Esophagus muscularis mucosa (tissue), 4 donors: ENCODE measurements at places on chromosomes 7 and 10. TPM values are rescaled to one million over a fixed set of nuclear protein-coding genes. Genes with fewer than 3 reads are reported as not detected.

The FGL2 gene
- 316 TPM for total RNA-seq

The EN2 gene
- not detected for total RNA-seq

The EGFR gene
- 123 TPM for total RNA-seq

The NDUFA5 gene
- 109 TPM for total RNA-seq

DNA sequence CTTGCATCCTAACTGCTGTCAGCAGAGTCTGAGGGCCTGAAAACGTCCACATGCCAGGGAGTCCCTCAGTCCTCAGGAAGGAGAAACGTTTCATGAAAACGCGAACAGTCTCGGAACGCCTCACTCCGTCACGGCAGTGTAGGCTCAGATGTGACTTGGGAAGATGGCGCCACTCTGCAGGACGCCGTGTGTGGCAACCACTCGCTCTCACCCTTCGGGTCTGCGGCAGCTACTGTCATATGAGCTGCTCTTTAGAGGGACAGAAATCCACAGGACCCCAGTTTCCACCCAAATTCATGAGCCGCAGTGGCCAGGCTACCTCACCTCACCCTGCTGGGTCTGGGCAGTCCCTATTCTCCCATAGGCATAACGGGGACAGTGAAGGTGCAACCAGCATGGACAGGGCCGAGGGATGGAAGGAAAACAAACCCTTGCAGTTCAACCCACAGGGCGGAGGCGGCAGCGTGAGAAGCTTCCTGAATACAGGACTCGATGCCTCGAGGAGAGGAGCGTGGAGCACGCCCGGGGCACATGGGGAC lies 438.3 kb downstream of the DNAJB6 start:
- no peak for DNase-seq
